Activated CD4-positive, alpha-beta T cell treated with anti-CD3 and anti-CD28 coated beads, Interleukin-2, amount 10 ng/mL, durations not matched to agents 7 days and 5 days (primary cell): ENCODE measurements at places on chromosomes 4 and X. TPM values are rescaled to one million over a fixed set of nuclear protein-coding genes. Genes with fewer than 3 reads are reported as not detected.

GRCh38 chr4:73864961-73865360 is 4.2 kb upstream of the CXCL1 start:
- no peak overlapping the region for H3K27ac ChIP-seq
- peaks cover 4% of the 10 kb centered on the region for H3K4me1 ChIP-seq
- H3K36me3 ChIP-seq: no peaks in the 10 kb centered on the region
- no peak overlapping the region for H3K4me3 ChIP-seq

- no peak overlapping the region for H3K27ac ChIP-seq
- H3K36me3 ChIP-seq: no peaks in the 10 kb centered on the region
- no peak for DNase-seq
- H3K27me3 ChIP-seq: no peaks in the 10 kb centered on the region
- H3K4me3 ChIP-seq: no peak overlapping the region
These were observed 476.6 kb downstream of the GRXCR1 start for GRCh38 chr4:43369036-43369594.

DNA sequence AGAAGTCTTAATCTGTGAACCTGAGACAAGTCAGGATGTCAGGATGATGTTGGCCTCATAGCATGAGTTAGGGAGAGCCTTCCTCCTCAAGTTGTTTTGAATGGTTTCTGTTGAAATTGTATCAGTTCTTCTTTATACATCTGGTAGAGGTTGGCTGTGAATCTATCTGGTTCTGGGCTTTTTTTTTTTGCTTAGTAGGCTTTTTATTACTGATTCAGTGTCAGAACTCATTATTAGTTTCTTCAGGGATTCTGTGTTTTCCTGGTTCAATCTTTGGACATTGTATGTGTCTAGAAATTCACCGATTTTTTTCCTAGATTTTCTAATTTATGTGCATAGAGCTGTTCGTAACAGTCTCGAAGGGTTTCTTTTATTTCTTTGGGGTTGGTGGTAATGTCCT is 14.9 kb downstream of the GLUD2 start:
- DNase-seq: no peak
- no peak overlapping the region for H3K4me3 ChIP-seq
- H3K36me3 ChIP-seq: no peaks in the 10 kb centered on the region
- no peaks in the 10 kb centered on the region for H3K4me1 ChIP-seq
- H3K27me3 ChIP-seq: no peaks in the 10 kb centered on the region

GRCh38 chrX:30590368-30590767 is 12.8 kb upstream of the TASL start:
- H3K36me3 ChIP-seq: no peaks in the 10 kb centered on the region
- peaks cover 2% of the 10 kb centered on the region for H3K27me3 ChIP-seq
- no peak for DNase-seq
- peaks cover 9% of the 10 kb centered on the region for H3K4me1 ChIP-seq

The ABHD18 gene
- 26.7 TPM for total RNA-seq

DNA sequence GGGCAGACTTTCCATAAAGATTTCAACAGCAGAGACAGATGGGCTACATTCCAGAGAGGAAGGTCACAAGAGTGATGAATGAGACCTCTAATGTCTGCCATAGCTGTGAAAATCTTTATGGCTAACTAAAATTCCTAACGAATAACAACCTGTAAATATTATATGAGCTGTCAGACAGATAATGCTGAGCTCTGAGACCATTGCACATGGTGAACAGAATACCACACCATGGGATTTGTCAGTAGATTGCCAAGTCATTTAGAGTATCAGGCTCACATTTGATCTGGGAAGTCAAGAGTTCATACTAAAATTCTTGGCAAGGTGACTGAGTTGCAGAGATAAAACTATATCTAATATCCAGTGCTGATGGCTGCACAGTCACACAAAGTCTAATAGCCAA is 259.2 kb upstream of the FTHL17 start:
- no peak overlapping the region for H3K27ac ChIP-seq
- H3K4me3 ChIP-seq: no peak overlapping the region
- no peaks in the 10 kb centered on the region for H3K36me3 ChIP-seq

DNA sequence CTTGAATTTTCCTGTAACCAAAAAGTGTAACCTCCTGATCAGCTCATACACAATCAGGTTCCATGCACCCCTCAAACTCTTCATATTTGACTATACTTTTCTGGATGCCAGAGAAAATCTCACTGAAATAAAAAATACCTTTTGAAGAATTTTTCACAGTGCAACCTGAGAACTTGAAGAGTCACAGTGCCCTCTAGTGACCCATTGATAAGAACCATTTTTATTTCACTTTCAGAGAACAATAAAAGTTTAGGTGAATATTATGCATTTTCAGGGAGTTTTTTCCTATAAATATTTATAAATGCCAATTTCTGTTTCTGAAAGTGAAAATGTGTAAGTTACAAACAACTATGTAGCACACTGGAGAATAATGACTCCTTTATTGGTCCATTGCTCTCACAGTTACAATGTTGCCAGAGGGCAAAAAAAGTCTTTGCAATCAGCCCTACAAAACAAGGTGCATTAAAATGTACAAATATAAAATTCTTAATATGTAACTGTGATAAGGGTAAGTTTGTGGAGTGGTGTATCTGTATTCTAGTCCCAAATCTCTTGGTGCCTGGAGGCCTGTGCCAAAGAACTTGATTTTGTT is 153.6 kb upstream of the INTU start:
- no peak for DNase-seq
- H3K36me3 ChIP-seq: no peaks in the 10 kb centered on the region
- H3K4me1 ChIP-seq: no peaks in the 10 kb centered on the region
- no peak overlapping the region for H3K4me3 ChIP-seq

The NUP54 gene
- 50.3 TPM for total RNA-seq

The ODAM gene
- not detected for total RNA-seq

- H3K27ac ChIP-seq: no peak overlapping the region
- DNase-seq: no peak
- H3K27me3 ChIP-seq: no peaks in the 10 kb centered on the region
- no peaks in the 10 kb centered on the region for H3K36me3 ChIP-seq
- H3K4me1 ChIP-seq: no peaks in the 10 kb centered on the region
These were observed 212.5 kb downstream of the GC start for GRCh38 chr4:71571346-71571745.

DNA sequence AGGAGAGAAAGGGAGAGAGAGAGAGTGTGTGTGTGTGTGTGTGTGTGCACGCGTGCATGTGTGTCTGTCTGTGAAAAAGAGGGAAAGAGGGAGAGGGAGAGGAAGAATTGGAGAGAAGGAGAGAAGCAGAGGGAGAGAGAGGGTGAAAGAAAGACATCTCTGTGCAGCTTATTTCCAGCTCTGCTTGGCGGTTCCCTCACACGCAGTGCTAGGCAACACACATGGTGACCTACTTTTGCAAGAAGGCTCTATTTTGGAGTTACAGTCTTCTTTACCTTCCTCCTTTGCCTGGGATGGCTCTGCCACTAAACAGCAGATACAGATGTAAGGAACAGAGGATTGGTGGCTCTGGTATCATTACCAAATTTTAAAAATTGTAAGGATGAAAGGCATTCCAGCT is 40.1 kb downstream of the SLC16A2 start:
- DNase-seq: no peak
- no peak overlapping the region for H3K4me3 ChIP-seq
- H3K27ac ChIP-seq: no peak overlapping the region
- H3K36me3 ChIP-seq: no peaks in the 10 kb centered on the region
- no peaks in the 10 kb centered on the region for H3K4me1 ChIP-seq

GRCh38 chr4:134634301-134634700 is 432.7 kb upstream of the PABPC4L start:
- DNase-seq: no peak
- H3K27ac ChIP-seq: no peak overlapping the region
- H3K36me3 ChIP-seq: no peaks in the 10 kb centered on the region
- no peak overlapping the region for H3K4me3 ChIP-seq

DNA sequence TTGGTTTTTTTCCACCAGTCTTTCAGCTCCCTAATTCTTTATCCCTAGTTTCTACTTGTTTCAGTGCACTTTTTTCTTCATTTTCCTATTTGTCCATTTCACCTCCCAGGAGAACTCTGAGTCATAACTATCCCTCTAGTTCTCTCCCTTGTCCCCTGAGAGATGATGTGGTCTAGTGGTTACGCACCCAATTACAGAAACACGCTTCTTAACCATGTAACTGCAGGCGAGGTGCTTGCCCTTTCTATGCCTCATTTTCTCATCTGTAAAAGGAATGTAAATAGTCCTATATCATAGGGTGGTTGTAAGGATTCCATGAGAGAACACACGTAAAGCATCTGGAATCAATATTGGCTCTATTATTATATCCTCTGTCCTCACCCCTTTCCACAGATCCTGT is 8.8 kb upstream of the GRPR start:
- peaks cover 7% of the 10 kb centered on the region for H3K4me1 ChIP-seq
- H3K27me3 ChIP-seq: no peaks in the 10 kb centered on the region
- H3K4me3 ChIP-seq: no peak overlapping the region
- no peak for DNase-seq
- no peak overlapping the region for H3K27ac ChIP-seq

The MSANTD1 gene
- 0.87 TPM for total RNA-seq

The RNF128 gene
- total RNA-seq: not detected

The CT47B1 gene
- not detected for total RNA-seq

DNA sequence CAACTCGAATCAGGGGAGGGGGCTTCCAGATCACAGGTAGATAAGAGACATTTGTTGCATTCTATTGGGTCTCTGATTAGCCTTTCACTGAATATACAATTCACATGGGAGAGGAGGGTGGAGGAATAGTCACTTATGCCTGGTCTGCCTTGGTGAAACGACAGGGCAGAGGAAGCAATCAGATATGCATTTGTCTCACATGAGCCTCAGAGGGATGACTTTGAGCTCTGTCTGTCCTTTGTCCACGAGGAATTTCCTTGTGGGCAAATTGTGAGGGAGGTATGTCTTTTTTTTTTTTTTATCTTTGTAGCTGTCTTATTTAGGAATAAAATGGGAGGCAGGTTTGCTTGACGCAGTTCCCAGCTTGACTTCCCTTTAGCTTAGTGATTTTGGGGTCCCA is 28.5 kb upstream of the TMSB4X start:
- no peaks in the 10 kb centered on the region for H3K36me3 ChIP-seq
- peak overlapping the region; percentile 76 for H3K27ac ChIP-seq
- no peaks in the 10 kb centered on the region for H3K27me3 ChIP-seq
- H3K4me1 ChIP-seq: peaks cover 50% of the 10 kb centered on the region
- H3K4me3 ChIP-seq: no peak overlapping the region

The NXF2 gene
- not detected for total RNA-seq
